Gastrocnemius medialis (tissue), 4 donors: ENCODE measurements at places on chromosomes 3 and 15. TPM values are rescaled to one million over a fixed set of nuclear protein-coding genes. Genes with fewer than 3 reads are reported as not detected.

LDHAL6B gene
- total RNA-seq, result not detected

ACKR2 gene
- 1.1 TPM for total RNA-seq

MINAR1 gene
- 0.05 TPM for total RNA-seq

DNA sequence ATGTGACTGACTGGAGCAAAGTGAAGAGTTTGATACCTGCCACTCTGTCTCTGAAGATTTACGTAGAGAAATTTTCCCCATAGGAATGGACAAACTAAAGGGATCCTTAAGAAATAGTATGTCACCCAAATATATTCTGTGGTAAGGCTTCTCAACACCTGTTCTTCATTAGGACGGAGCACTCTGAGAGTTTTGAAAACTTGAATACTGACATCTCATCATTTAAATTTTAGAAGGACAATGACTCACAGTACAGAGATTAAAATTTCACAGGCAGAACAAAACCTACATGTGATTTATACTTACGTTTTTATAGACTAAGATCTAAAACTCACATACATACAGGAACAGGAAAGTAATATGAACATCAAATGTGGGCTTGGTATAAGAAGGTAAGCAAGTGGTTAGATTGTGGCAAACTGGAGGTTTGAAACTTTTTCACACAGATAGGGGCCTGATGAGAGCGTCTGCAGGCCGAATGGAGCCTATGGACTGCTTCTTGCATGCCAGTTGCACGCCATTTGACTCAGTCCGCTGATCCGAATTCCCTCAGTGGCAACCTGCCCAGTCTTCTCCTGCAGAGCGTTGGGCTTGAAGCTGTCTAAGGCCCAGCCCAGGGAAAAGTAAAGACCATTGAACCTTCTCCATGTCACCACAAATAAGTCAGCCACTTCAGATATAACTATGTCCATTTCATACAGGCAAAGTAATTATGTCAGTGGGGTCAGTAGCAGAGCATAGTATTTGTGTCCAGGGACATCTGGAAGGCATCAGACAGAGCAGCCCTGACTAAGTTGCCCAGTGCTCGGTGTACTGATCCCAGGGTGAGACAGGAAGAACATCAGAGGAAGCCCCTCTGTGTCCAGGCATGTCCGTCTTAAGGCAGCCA, 45.7 kb downstream of the ZBTB38 start:
- peaks cover 16% of the 10 kb centered on the region for H3K36me3 ChIP-seq
- DNase-seq, result no peak
- H3K4me3 ChIP-seq, result no peak overlapping the region
- H3K4me1 ChIP-seq, result peaks cover 52% of the 10 kb centered on the region
- no peaks in the 10 kb centered on the region for H3K27me3 ChIP-seq

DNA sequence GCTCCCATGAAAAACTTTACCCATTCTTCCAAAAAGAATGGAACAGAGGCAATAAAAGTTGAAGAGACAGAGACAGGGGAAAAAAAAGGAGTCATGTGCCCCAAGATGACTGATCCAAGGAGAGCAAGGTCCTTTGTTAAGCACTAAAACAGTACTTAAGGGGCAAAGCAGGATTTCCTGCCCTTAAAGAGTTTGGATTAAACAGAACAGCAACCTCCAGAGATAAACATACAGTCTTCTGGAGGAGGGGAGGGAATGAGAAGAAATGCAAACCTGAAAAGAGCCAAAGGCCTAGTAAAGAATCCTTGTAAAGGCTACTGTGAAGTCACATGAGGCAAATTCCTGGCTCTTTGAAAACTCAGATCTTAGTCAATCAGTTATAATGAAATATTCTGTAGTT, 38.2 kb downstream of the SHQ1 start:
- no peaks in the 10 kb centered on the region for H3K27me3 ChIP-seq
- no peaks in the 10 kb centered on the region for H3K36me3 ChIP-seq
- peak overlapping the region; percentile 30 for H3K27ac ChIP-seq
